ENCODE measurements at places on chromosomes 6 and 20.

DNA sequence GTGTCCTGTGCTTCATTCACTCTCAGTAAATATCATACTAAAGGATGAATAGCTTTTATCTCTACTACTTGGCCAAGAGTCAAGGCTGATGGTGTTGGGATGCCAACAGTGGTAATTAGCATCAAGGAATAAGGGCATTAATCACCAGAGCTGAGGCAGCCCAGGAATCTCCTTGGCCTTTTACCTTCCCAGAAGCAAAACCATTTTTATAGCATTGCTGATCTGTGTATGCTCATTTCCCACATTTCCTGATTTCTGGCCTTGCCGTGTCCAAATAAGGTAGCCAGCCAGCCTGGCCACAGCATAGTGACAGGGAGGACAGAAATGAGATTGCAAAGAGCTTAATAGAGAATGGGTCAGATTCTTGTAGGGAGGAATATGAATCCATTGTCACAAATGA, 76.7 kb upstream of the FOXO3 start:
- H3K27ac ChIP-seq, result no peak overlapping the region
- no peaks in the 10 kb centered on the region for H3K4me1 ChIP-seq
- no peaks in the 10 kb centered on the region for H3K27me3 ChIP-seq
- H3K36me3 ChIP-seq, result no peaks in the 10 kb centered on the region
- no peak for DNase-seq
- no peak overlapping the region for H3K4me3 ChIP-seq

- H3K27me3 ChIP-seq, result no peaks in the 10 kb centered on the region
- peaks cover 39% of the 10 kb centered on the region for H3K36me3 ChIP-seq
- H3K27ac ChIP-seq, result no peak overlapping the region
Measured at GRCh38 chr6:129516787-129517186, 193.2 kb downstream of the ARHGAP18 start.

DNA sequence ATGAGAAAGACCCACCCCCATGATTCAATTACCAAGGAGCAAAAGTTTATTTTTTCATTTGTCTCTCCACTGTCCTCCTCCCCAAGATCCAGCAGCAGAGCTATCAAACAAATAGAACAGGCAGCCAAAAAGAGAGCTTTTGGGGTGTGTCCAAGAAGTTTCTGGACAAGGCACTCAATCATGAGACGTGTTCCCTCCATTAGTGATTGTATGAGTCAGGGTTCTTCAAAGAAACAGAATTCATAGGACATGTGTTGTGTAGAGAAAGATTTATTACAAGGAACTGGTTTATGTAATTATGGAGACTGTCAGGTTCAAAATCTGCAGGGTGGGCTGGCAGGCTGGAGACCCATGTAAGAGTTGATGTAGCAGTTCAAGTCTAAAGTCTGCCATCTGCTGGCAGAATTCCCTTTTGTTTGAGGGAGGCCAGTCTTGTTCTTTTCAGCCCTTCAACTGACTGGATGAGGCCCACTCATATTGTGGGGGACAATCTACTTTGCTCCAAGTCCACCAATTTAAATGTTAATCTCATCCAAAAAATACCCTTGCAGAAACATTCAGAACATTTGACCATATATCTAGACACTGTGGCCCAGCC, 248.1 kb upstream of the OPRM1 start:
- no peak overlapping the region for H3K4me3 ChIP-seq
- no peak for DNase-seq
- no peaks in the 10 kb centered on the region for H3K4me1 ChIP-seq
- no peaks in the 10 kb centered on the region for H3K27me3 ChIP-seq

DNA sequence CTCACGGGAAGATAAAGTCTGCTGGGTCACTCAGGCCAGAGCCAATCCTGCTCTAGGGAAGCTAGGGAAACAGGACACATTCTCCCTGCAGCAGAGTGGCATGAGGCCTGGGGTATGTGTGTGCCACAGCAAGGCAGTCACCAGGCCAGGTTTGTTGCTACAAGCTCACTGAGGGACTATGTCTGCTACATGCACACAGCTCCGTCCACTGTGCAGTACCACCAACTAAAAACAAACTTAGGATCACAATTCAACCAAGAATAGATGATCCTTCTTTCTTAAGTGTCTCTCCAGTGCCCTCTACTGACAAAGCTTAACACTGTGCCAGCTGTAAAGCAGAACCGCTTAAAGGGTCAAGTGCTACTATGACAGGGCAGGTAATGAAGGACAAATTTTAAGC, 192.5 kb downstream of the PTPRK start:
- H3K4me1 ChIP-seq, result no peaks in the 10 kb centered on the region
- DNase-seq, result no peak
- H3K27me3 ChIP-seq, result no peaks in the 10 kb centered on the region
- no peak overlapping the region for H3K27ac ChIP-seq

- no peak overlapping the region for H3K4me3 ChIP-seq
- H3K4me1 ChIP-seq, result no peaks in the 10 kb centered on the region
- DNase-seq, result no peak
- H3K27ac ChIP-seq, result no peak overlapping the region
- H3K36me3 ChIP-seq, result no peaks in the 10 kb centered on the region
Measured at GRCh38 chr6:100893743-100894142, 12.6 kb upstream of the ASCC3 start.

All from upper lobe of right lung (tissue), 1 donor.